ENCODE measurements at places on chromosomes 3 and 15.

GRCh38 chr15:87118846-87119245, 1039.2 kb downstream of the AGBL1 start:
- DNase-seq, result no peak

GRCh38 chr15:59736181-59736580, 47.1 kb upstream of the BNIP2 start:
- DNase-seq, result no peak

GRCh38 chr3:106573605-106574004, 704.8 kb upstream of the CBLB start:
- DNase-seq, result no peak

- DNase-seq, result no peak
Observed at GRCh38 chr3:123778991-123779622, 105.0 kb downstream of the MYLK start.

GRCh38 chr3:183490653-183491052, 62.2 kb upstream of the MCF2L2 start:
- peak; percentile 22 for DNase-seq

- DNase-seq, result no peak
Observed at GRCh38 chr15:44295750-44296431, 7.4 kb downstream of the GOLM2 start.

GRCh38 chr3:73503781-73504180, 121.0 kb downstream of the PDZRN3 start:
- peak; percentile 29 for DNase-seq

DNA sequence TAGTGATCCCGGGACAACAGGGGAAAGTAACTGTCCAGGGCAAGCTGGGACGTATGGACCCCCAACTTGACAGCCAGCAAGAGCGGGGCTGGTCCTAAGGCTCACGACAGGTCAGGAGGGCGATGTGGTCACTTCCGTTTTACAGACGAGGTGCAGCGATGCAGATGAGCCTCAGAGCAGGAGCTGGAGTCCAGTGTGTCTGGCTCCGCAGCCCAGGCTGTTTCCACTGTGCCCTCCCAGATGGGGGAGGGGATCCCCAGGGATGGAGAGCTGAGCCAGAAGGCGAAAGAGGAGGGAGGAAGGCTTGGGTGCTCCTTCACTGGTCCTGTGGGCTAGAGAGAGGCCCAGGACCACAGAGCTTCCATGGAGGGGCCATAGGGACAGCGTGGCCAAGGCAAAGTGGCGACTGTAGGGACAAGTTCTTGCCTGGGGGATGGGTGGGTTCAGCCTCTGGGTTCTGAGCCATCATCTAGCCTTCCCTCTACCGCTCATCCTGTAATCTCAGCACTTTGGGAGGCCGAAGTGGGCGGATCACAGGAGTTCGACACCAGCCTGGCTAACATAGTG, 5.7 kb downstream of the SNX33 start:
- DNase-seq, result no peak

DNA sequence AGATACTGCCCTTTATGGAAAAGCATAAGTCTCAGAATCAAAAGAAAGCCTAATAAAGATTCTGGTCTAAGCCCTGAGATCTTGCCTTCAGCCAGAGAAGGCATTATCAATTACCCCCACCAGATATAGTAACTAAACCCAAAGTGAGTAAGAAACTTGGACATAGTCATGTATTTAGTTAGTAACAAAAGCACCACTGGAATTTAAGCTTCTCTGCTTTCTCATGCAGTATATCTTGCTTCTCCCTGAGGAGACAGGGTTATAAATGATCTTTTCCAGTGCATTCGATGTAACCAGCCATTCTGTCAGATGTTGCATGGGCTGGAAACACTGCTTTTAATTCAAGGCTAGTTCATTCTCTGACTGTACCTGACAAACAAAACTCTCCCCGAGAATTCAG, 946.7 kb downstream of the NAALADL2 start:
- DNase-seq, result no peak

GRCh38 chr15:66095871-66096687, 157.5 kb downstream of the MEGF11 start:
- no peak for DNase-seq

DNA sequence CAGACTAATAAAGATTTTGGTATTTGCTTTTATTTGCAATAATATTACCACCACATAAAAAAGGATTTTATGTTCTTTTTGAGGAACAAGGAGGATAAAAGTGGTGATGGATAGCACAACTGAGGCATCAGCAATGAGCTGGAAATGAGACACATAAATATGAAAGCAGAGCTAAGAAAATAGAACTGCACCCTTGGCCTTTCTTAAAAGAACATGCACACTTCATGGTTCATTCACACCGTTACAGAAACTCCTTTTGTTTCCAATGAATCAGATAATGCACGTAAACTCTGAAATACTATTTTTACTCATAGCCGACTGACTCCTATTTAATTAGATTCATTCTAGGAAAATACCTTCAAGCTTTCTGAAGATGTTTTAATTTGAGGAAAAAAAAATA, 19.9 kb upstream of the DPH6 start:
- DNase-seq, result no peak

DNA sequence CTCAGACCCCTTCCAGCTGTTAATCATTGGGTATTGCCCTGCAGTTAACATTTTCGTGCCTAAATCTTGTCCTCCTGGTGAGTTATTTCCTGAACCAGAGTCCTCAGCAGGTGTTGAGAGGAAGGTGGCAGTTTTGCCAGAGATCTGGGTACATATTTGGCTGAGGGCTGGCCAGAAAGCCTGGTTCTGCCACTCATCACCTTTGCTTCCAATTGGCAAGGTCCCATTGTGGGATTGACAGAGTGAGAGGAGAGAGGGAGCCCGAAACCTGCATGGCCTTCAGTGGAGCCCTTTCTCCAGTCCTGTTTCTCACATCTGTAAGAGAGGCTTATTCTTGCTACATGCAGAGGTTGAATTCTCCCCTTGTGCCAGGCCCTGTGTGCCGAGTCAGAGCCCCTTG, 8.9 kb upstream of the TKT start:
- DNase-seq, result no peak

- DNase-seq, result no peak
Observed at GRCh38 chr3:188198760-188199327, 44.9 kb downstream of the LPP start.

DNA sequence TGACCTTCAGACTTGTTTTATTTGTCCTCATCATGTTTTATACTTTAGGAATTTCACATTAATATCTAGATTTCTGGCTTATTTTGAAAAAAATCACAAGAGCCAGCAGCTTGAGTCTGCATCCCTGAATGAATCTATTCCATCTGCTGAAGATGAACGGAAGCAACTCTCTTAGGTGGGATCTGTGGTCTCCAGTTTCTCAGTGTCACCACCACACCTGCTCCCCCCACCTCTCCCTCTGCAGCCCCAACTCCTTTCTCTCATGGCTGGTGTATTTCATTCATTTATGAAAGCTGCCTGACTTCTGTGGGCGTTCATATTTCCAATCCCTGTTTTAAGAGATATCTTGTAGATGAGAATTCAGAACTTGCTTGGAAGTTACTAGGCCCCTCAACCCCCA, 102.1 kb upstream of the AGBL1 start:
- no peak for DNase-seq

DNA sequence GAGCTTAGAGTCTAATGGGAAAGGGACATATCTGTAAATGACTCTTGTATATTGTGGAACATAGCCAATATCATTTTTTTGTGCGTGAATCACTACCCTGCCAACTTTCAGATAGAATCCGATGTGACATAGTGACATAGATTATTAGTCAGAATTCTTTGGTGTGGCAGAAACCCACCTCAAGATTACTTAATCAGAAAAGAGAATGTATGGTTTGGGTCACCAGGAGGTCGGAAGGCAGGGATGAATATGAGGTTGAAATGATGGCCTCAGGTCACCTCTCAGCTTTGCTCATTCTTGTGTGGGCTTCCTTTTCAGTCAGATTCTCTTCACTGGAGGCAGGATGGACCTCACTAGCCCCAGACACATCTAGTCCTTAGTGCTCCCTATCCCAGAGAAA, 41.4 kb downstream of the SNAPC5 start:
- DNase-seq, result peak; percentile 20

DNA sequence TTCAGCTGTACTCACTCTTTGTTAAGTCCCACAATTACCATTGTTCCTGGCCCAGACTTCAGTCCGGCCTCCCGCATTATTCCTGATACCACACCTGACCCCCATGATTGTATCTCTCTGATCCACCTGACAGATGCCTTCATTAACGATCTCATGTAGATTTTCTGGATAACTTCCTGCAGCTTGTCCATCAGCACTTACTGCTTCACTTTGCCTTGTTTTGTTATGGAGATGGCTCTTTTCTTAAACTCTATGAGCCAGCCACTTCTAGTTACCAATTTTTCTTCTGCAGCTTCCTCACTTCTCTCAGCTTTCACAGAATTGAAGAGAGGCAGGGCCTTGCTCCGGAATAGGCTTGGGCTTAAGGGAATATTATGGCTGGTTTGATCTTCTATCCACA, 1044.2 kb downstream of the PLOD2 start:
- DNase-seq, result no peak

Data from fibroblast of skin of right quadriceps (primary cell).